ENCODE measurements at places on chromosomes 16 and 17.

DNA sequence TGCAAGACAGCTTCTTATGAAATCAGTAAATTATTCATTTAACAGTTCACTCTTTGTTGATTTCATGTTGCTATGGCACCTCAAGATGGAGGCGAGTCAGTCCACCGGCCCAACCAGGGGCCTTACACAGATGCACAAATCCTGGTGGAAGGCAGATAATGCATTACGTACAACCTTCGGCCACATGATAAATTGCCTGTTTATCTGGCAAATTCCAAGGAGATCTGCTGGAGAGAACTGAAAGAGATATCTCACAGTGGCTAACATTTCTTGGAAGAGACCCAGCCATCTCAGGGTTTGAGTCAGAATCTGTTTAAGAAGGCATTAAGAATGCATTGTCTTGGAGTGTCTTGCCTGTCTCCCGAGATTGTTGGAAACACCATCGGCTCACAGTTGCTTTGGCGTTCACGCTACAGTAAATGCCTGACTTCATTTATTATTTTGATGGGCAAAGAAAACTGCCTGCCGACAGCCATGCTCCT lies 225.6 kb downstream of the MSI2 start:
- DNase-seq, result no peak

DNA sequence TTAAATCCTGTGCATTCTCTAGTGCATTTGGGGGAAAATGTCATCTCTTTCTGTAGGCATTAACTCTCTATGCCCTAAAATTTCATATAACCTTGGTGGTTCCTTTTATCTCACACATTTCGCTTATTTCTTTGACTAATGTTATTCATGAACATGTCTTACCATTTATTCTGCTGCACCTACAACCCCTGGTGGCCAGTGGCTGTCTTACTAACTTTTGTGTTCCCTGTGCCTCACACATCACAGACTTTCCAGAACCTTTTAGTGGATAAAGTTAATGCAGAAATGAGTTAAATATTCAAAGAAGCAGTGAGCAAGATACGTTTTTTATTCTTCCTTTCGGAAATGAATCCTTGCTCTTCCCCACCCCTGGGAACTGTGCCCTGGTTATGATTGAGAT lies 111.9 kb downstream of the CDH13 start:
- DNase-seq, result no peak

DNA sequence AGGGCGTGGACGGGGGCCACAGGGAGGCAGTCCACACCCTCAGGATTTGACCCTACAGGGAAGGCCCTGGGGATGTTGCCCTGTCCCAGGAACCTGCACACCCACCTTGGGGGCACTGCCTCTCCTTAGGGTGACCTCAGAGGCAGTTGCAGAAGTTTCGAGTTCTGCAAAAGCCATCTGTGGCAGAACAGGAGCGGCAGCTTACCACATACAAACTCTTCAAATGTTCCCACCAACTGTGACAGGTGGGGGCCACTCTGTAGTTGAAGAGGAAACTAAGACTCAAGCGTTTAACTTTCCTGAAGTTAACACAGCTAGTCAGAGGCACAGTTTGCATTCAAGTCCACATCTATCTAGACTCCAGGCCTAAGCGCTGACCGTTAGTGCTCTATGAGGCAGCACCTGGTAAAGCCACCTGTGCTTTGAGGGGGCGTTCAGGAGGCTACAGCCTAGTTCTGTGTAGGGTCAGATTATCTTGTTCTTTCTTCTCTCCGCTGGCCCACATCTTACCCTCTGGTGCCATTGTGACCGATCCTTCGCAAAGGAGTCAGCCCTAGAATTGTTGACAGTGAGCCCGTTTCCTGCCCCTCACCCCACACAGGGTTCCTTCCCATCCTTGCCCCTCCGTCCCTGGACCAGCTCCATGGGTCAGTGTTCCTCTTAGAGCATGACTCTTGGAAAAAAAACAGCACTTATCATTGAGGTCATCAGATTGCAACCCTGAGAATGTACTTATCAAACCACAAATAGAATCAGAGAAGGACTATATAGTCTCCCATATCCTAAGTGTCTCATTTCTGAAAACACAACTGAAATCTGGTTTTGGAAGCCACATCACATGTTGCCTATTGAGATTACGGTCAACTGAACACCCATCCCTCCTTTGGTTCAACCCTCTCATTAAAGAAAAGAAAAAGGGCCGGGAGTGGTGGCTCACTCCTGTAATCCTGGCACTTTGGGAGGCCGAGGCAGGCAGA lies 45.4 kb downstream of the CDH1 start:
- no peak for DNase-seq

DNA sequence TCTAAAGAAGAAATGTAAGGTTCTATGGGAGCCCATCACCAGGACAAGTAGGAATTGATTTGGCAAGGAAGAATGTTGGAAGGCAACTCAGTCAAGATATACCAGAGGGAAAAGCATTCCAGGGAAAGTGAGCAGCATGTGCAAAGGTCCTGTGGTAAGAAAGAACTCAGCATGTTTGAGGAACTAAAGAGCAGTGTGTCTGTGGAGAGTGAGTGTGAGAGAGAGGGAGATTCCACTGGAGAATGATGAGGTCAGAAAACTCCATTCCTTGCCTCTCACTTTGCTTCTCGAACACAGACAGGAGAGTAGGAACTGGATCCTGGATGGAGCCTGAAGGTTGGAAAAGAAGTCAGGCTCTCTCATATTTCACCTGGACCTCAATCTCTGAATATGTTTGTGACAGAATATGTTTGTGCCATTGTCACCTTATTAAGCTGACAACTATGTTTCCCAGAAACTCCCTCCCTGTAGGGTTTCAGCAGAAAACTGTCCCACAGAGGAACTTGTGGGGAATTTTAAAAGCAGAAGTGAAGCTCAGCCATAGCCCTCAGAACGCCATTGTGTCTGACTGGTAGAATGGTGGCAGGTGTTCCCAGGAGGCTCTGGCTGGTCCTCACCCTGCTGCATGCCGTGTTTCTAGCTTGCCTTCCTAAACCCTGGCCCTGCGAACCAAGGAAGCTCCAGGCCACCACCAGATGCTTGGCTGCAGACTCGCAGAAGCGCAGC lies 382.4 kb upstream of the XYLT1 start:
- no peak for DNase-seq

All from stimulated activated CD8-positive, alpha-beta memory T cell treated with anti-CD3 and anti-CD28 coated beads, Interleukin-15, amount 100 ng/mL, for 24 hours (primary cell).